SW480 (cell line): ENCODE measurements at places on chromosomes 5 and 9.

DNA sequence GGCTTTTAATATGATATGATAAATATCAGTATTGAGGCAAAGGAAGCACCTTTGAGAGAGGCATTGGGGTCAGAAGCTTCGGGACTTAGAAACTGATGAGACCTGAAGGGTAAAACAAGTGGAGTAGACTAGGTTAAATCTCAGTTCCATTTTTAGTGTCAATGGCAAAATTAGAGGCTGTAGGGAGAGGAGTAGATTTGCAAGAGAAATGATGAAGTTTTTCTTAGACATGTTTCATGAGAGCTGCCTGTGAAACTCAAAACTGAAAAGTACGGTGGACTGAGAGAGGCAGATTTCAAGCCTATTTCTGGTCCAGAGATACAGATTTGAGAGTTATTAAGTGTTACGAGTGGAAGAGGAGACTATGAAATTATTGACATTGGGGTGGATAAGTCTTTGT is 278.5 kb downstream of the TAF11L14 start:
- DNase-seq, result no peak

DNA sequence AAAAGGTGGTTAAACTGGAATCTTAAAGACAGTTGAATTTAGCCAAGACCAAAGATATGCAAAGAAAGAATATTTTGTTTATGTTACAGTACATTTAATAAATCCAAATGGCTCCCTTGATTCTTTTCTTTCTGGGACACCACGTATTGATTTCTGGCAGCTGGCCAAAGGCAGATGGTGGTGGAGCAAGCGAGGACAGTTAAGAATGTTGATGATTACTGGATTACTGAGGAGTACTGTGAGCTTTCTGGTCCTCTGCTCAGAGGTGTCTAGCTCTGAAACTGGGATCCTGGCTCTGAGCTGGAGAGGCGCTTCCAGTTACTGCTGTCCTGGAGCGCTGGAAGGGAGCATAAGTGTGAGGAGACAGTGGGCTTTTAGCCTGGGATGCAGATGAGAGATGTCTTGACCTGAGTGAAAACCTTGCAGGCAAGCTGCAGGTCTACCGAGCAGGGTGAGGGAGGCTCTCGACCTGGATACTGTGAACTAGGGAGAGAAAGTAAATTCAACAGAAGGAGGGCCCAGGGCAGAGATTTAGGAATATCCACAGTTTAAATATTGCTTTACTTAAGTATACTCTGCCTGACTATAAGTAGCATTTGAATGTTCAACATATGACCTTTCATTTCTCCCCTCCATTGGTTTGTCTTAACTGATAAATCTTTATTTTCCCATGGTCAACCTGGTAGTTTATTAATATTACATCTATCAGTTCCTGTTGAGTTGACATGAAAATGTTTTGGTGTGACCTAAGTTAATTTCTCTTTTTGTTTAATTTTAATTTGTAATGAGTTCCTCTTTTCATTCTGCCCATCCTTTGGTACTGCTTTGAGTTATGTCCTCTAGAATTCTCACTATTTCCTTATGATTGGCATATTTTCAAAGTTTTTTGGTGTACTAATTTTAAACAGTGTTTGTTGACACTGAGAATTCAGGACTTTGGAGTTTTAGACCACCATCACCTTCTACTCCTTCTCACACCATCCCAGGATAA is 3.7 kb downstream of the SYK start:
- peak; percentile 21 for DNase-seq

DNA sequence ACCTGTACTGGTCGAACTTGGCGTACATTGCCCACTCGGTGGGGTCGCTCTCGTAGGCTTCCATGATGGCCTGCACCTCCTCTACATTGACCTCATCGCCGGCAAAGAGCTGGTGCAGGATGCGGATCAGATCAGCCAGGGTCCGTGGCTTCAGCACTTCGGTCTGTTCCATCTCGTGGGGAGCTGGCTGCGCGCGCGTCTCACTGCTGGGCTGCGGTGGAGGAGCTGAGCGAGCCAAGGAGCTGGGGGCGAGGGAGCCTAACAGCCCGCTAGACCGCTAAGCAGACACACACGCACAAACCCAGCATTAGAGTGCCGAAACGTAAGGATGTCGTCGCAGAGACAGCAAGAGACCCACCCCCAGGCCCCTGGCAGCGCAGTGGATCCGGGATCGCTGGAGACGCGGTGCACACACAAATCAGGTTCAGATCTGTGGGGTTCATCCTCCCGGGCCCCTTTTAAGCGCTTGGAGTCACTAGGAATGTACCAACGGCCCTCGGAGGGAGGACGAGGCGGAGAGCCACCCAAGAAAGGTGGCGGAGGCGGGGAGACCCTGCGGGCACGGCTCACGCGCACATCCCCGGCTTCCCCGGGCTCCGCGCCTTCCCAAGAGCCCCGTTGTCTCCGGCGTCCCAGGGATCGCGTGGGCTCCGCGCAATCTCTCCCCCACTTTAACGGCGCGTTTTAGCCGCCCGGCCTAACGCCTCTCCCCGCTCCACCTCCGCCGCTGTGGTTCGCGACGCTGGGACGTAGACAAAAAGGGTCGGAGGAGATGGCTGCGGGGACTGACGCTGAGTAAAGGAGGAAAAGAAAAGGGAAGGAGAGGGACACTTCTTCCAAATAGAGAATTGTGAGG is at the start of gene CDO1:
Gene CDO1 (minus strand): TSS at position 434 of the 856 bp plus-strand sequence. CDS start 262 bp downstream, at position 172.
- DNase-seq, result no peak

DNA sequence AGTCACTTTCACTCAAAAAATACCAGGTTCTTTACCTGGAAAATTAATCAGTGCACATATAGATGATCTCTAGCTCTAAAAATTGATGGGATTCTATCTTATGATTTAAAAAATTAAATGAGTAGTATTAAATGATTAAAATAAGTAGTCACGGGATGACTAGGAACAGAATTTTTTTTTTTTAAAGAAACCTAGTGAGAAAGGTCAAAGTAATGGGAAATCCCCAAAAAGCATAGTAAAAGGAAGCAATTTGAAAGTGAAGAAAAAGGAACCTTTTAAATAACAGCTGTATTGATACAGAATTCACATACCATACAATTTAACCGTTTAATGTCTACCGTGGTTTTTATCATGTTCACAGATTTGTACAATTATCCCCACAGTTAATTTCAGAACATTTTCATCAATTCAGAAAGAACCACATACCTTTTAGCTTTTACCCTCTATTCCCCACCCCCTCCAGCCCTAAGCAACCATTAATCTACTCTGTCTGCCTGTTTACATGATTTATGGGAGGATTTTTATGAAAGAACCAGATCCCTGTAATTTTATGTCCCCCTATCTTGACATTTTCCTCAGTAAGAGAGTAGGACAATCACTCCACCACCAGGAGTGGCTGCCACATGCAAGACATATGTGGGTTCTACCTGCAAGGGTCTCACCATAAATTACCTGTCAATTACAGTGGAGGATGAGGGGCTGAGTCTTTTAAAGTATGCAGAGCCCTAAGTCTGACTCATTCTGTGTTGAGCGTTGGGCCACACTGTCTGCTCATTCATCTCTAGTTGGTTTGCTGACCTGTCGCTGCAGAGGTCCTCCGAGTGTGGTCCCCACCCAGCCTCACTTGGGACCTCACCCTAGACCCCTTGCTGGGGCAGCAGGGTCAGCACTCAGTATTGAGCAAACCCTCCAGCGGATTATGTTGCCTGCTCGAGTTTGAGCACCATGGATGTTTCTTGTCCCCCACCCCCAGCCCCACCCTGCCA is 16.0 kb downstream of the ANKRD33B start:
- DNase-seq, result no peak

- no peak for DNase-seq
Measured at GRCh38 chr9:128188209-128188608, 3.2 kb downstream of the CIZ1 start.
